ENCODE measurements at places on chromosomes 2 and 18.

- DNase-seq, result no peak
Measured at GRCh38 chr2:26179446-26179913, 6.6 kb downstream of the GAREM2 start.

- no peak for DNase-seq
Measured at GRCh38 chr2:30866974-30867373, 59.7 kb upstream of the CAPN13 start.

GRCh38 chr2:113089916-113090315 lies 22.1 kb downstream of the IL1F10 start:
- DNase-seq, result no peak

DNA sequence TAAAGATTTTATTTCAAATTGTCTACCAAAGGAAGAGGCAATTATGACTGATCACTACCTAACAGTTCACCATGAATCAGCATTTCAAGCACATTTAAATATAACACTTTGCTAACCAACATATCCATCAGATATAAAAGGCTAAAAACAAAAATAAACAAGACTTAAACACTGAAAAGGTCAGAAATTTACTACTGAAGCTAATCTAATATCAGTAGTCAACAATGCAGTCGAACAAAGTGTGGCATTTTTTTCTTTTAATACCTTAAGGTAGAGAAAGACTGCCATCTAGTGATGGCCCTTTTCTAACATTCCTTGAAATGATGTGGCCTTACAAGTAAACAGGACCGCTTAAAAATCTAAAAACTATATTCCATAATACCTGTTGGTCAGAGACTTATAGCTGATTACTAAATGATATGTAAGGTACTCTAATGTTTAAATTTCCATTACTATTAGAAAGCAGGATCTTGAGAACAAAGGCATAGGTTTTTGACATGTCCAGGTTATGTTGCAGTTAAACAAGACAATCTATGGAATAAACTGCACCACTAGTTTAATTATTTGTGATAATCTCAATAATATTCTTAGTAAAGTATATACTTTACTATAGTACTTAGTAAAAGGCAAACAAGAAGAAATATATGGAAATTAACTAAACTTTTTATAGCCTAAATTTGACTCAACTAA lies 80.0 kb downstream of the EXOC6B start:
- DNase-seq, result no peak

DNA sequence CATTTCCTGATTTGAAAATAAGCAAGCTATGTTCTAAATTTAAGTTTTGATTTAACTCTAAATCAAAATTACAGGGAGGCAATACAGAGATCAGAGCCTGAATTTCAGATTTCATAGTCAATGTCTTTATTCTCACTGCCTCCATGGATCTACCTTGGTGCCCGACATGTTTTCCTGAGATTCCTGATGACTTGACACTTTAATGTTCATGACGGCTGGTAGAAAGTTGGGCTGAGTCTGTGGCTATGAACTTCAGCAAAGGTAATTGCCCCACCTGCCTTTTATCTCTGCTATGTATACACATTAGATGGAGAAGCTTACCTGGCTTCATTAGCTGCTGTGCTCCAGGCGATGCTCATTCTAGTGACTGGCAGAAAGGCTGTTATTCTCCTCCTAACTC lies 1390.5 kb upstream of the CELF4 start:
- no peak for DNase-seq
